ENCODE measurements at places on chromosomes 3 and 15.

DNA sequence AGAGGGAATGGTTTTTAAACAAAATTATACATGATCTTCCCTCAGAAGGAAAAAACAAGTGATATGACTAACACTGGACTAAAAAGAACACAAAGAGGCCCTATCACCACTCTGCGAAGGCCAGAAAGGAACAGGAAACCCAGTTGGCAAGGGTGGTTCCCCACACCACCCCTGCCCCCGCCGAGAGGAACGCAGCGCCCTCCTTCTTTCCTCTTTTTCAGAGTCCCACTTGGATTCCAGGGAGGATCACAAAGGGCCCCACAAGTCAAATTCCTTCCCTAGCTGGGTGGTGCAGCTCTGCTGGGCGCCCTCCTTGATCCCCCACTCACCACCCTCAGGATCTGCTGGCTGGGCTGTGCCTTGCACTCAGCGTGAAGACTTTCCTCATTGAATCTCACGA, 29.8 kb downstream of the PLA1A start:
- no peak for DNase-seq

DNA sequence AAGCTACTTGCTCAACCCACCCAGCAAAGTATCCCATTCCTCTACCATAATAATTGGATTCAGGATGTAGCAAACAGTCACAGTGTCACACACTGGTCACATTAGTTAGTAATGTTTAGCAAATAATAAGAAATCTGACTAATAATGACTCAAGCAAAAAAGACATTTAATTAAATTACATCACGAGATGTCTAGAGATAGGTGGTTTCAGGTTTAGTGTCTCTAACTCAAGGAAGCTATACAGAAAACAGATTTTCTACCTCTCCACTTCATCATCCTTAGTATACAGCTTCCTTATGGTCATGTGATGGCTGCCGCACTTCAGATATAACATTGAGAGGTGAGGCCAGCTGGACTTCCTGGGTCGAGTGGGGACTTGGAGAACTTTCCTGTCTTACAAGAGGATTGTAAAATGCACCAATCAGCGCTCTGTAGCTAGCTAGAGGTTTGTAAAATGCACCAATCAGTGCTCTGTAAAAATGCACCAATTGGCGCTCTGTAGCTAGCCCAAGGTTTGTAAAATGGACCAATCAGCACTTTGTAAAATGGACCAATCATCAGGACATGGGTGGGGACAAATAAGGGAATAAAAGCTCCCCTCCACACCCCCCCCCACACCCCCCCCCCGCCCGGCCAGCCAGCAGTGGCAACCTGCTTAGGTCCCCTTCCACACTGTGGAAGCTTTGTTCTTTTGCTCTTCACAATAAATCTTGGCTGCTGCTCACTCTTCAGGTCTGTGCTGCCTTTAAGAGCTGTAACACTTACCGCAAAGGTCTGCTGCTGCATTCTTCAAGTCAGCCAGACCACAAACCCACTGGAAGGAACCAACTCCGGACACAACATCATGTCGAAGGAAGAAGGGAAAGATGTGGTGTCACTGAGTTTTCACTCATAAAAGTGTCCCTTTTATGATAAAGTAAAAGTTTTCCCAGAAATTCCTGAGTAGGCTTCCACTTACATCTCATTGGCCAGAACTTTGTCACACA, 24.9 kb upstream of the ARPIN start:
- DNase-seq = no peak

DNA sequence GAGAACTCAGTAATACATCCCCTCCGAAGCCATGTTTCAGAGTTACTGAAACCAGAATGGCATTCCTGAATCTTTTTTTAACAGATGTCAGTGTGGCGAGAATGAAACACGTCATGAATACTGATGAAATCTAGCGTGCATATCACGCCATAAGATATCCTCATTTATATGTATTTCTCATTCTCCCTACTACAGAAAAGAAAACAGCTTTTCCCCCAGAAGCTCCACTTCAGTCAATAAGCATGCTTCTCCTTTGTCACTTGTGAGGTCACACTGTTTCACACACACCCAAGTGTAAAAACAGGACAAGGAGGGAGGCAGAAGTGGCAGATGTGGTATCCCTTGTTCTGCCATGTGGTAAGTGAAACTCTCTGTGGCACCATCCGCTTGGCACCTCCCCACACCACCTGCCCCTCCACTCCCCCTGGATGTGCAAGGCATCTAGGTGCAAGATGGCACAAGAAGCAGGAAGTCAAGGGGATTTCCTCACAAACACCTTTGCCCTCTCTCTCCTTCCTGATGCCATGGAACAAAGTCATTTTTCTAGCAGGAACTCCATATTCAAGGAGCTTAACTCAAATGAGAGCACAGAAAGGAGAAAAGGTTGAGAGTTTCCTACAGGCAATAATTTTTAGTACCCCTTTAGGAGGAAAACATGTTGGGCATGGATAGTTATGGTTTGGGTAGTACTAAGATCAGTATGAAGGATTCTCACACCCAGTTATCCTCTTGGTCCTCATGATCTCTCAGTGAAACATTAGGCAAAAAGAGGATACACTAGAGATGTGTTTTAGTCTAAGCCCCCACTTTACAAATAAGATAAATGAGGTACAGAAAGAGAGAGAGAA, 47.5 kb upstream of the FRMD4B start:
- no peak for DNase-seq

- DNase-seq = no peak
Measured at GRCh38 chr15:101267320-101268104, 9.8 kb downstream of the SELENOS start.

DNA sequence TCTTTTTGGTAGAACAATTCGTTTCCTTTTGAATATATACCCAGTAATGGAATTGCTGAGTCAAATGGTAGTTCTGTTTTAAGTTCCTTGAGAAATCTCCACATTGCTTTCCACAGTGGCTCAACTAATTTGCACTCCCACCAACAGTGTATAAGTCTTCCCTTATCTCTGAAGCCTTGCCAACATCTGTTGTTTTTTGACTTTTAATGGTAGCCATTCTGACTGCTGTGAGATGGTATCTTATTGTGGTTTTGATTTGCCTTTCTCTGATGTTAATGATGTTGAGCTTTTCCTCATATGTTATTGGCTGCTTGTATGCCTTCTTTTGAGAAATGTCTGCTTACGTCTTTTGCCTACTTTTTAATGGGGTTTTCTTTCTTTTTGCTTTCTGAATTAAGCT, 270.6 kb upstream of the MEIS2 start:
- DNase-seq = no peak

- no peak for DNase-seq
Measured at GRCh38 chr15:76339305-76340197, 3.0 kb downstream of the ISL2 start.

DNA sequence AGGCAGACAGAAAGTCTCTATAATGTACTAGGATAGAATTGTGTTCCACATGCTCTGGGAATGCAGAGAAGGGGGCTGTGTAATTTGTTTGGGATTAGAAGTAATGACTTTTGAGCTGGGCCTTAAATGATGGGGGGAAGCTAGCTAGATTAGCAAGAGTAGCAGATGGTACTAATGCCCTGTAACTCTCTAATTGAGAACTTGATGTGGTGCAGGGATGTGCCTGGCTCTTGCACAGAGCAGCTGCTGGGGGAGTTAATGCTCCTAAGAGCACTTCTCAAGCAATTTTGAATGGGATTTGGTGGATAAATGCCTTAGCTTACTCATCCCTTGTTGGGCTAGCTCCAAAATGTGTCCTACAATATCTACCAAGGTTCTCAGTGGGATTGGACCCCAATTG, 12.4 kb upstream of the SYN2 start:
- DNase-seq = no peak

GRCh38 chr15:51727141-51727897, 10.1 kb downstream of the LYSMD2 start:
- no peak for DNase-seq

DNA sequence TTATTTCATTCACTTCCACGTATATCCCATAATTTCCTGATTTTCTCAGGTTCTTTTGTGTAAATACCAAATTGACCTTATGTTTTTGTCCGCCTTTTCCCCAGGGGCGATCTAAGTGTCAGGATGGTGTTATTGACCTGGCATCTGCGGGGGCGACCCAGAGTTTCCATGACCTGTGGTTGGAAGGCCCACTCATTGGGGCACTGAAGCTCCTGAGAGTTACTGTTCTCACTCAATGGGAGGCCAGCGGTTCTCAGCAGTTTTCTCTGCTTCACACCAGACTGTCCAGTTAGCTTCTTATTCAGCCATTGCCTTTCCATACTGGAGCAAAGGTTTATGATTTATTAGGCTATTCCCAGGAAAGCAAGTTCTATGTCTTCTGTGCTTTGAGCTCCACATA, 53.3 kb downstream of the B3GALNT1 start:
- DNase-seq = no peak

- DNase-seq = no peak
Measured at GRCh38 chr15:75620841-75621391, 4.6 kb downstream of the SNUPN start.

DNA sequence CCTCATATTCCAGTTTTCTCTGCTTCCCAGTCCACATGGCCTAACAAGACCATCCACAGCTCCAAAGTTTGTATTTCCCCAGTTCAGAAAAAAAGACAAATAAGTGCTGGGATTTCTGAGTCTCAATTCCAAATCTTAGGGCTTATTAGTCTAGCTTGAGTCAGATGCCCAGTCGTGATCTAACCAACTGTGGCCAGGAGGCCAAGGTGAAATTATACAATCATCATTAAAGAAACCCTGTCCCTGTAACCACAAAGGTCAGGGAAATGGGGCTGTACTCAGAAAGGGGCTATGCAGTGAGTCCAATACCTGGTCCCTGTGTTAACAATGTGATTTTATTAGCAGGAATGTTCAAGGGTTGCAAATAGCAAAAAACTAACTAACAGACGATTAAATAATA, 40.5 kb upstream of the MITF start:
- DNase-seq = no peak

DNA sequence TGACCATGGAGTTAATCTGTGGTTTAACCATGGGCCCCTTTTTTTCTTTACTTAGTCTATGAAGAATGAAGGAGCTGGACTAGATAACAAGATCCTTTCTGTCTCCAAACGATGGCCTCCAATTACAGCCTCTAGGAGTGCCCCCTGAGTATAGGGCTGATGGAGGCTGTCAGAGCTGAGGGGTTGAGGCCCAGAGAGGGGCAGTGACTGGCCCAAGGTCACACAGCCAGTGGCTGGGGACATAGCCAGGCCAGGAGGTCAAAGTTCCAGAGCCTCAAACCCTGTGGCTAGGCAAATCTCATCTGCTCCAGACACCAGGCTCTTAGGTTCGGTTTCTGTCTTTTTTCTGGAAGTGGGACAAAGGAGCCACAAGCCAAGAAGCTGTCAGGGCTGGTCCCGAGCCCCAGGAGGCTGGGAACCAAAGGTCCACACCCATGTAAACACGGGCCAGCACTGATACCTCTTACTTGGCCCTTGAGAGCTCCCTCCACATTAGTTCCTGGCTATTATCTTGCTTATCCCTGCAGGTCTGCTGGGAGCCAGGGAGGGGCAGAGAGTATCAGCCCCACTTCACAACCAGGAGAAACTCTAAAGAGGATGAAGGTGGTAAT, 10.3 kb downstream of the RHOV start:
- DNase-seq = no peak

DNA sequence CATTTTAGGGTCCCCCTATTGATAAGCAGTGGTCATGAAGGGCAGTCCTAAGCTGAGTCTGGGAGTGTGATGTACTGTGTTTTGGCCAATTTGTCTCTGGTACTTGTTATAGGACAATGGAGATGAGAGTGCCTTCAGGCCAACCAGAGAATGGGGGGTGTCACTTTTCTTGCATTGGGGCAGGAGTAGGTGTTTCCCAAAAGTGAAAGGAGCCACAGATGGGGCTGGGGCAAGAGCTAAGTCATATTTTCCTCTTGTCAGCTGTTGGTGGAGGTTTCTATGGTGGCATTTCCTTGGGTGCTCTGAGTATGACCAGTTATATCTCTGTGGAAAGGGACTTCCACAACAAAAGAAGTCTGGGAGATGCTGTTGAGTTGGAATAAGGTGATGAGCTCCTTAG, 24.7 kb upstream of the BSN start:
- DNase-seq = no peak

DNA sequence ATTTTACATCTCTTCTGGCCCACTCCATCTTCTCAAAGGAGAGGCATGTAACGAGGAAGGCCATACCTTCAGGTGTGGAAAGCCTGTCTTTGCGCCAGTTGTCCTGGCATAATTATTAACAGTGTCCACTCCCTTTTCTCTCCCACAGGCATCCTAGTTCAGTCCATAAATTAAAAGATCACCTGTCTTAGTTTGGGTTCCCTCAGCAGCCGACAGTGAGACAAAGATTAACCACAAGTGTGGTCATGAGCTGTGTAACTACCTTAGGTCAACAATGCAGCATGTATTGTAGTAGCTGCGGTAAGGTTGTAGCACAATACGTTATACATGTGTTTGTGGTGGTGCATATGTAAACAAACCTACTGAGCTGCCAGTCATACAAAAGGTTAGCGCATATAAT, 103.3 kb upstream of the GALNT15 start:
- peak; percentile 33 for DNase-seq

- DNase-seq = peak; percentile 9
Measured at GRCh38 chr3:3170998-3171397, 8.5 kb downstream of the CRBN start.

Measured in NCI-H510A treated with DMSO at 0.1 percent for 48 hours (cell line).